ENCODE measurements at places on chromosomes 6 and 20.

DNA sequence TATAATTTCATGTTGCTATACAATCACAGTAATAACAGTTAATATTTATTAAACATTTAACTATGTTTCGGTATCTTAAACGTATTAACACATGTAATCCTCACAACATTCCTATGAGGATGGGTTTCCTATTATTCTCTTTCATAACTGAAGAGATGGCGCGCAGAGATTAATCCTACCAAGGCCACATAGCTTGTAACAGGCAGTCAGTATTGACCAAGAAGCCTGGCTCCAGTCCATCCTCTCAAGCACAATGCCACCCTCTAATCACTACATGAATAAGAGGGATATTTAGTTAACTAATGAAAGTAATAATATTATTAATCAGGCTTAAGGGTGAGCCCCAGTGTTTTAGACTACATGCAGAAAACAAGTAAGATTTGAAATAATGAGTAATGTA is 149.7 kb upstream of the SIM1 start:
- no peak for DNase-seq

- no peak for DNase-seq
Measured at GRCh38 chr6:11432713-11433450, 104.7 kb upstream of the TMEM170B start.

DNA sequence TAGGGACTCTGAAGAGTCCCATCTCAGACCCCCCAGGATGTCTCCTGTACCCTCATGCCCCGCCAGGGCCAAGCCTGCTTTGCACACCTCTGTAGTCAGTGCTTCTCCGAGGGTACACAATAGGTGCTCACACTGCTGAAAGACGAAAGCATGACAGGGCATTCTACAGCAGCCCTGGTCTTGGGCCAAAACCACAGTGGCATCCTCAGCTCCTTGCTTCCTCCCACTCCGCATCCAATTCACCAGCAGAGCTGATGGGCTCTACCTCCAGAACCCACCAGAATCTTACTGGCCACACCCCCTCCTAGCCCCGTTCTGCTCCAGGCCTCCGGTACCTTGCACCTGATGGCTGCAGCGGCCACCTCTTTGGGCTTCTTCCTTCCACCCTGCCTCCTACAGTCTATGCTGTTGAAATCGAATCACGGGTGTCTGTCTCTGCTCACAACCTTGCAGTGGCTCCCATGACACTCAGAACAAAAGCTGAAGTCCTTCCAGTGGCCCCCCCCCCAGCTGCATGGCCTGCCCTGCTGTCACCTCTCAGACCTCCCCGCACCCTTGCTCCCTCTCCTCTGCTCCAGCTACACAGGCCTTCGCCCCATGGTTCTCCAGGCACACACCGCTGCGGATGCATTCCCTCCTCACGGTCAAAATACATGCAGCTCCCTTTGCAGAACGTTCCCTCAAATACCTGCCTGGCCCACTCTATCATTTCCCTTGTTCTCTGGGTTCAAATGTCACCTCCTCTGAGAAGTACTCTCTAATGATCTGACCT is 1.2 kb downstream of the ANGPT4 start:
- DNase-seq = no peak

GRCh38 chr6:2355150-2355549 is 109.7 kb upstream of the GMDS start:
- DNase-seq = no peak

DNA sequence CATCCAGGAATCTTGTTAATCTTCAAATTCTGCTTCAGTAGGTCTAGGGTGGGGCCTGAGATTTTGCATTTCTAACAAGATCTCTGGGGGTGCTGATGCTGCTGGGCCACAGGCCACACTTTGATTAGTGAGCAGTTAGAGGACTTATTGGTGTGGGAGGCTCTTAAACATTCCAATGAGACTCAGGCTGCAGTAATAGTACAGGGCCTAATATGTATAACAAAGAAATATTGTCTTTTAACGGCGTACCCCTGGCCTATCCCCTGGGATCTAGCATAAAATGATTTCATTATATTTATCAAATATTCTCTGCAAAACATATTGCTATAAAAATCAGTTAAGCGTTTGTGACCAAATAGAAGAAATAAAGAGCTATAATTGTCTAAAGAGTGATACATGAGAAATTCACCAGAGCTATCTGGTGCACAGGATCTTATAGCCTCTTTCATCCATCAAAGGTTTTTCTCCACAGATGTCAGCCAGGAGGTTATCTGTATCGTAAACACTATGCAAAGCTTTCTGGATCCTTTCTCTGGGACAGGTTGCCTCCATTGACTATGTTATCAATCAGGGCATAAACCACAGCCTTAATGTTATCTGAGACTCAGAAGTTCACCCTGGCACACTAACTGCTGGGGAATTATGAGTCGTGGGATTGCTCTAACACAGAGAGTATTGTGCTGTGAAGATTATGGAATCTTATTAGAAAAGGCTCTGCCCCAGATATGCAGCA is 488.5 kb upstream of the MAP3K7 start:
- no peak for DNase-seq

DNA sequence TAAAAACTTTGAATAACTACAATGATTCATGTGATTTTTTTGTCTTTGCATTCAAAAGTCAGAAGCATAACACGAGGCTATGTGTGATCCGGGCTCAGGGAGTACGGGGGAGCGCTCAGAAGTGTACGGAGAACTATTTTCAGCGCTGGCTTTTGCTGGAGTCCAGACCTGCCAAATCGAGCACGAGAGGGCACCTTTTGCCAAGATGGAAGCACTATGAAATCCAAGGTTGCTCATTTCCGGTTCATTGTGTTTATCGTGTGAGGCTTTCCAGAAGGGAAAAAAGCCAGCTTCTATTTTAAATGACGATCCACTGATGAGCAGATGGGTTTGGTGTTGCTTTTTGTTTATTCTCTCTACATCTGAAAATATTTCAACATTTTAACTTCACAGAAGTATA is 11.3 kb downstream of the RAMACL start:
- DNase-seq = no peak
